ENCODE measurements at places on chromosomes 6 and 20.
A peak's percentile ranks its signal among the peaks of the same experiment; 100 is the strongest.

- no peak for DNase-seq
These were observed 110.6 kb downstream of the BACH2 start for GRCh38 chr6:90186026-90186425.

GRCh38 chr20:33640287-33640686 is 21.8 kb upstream of the C20orf144 start:
- DNase-seq, result no peak

GRCh38 chr6:111027219-111027618 is 45.4 kb downstream of the RPF2 start:
- no peak for DNase-seq

DNA sequence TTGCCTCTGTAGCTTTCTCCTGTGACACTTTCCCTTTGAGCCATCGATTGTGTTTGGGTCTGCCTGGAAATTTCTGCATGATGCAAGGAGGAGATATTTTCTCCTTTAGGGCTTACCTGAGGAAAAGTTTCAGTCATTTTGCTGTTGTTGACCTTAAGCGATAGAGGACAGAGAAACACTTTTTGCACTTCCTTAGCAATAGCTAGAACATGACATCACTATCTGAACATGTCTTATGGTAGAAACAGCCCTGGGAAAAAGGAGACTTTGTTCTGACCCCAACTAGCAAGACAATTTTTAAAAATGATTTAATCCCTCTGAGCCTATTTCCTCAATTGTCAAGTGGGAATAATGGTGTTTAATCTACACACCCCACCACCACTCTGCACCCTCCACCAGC is 9.7 kb upstream of the FILIP1 start:
- DNase-seq, result no peak

DNA sequence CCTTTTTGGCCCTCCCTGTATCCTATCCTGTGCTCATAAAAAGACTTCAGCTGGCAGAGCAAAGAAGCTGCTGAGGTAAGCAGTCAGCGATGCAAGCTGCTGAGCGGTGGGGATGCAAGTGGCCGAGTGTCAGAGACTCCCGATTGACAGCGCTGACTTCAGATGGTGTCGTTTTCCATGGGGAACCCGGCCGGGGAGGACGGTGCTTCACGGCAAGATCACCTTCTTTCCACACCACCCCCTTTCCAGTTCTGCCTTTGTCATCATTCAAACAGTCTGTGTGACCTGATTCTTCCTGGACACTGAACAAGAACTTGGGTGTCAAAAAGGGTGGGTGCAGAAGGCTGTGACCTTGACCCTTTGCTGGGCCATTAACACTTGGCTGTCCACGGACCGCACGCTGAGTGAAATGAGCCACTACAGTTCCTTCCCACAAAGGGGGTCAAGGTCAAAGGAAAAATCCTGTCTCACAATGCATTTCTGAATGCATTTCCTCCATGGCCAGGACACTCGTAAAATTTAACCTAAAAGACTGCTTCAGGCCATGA is 52.9 kb upstream of the UNC93A start:
- DNase-seq, result no peak

GRCh38 chr6:142848976-142849375 is 96.0 kb downstream of the HIVEP2 start:
- no peak for DNase-seq

GRCh38 chr6:139380168-139380567 is 5.7 kb upstream of the CITED2 start:
- DNase-seq, result no peak

- no peak for DNase-seq
These were observed 24.6 kb downstream of the PMEPA1 start for GRCh38 chr20:57685146-57685758.

- DNase-seq, result no peak
These were observed 5.5 kb downstream of the CLVS2 start for GRCh38 chr6:123001540-123001939.

DNA sequence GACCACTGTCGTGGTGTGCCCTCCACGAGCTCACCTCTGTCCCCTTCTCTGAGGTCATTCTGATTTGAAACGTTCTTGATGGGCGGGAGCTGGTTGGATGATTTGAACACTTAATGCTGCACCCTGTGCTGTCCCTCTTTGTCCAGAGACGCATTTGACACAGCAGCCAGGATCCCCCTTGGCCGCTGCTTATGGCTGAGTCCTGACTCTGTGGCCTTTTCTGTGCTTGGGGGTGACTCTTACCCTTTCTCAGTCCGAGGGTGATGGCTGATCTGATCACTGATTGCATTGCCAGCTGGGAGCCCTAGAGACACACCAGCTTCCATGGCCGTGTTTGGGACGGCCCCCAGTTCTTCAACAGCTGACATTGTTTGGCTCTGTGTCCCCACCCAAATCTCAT is 43.5 kb upstream of the FRMD1 start:
- no peak for DNase-seq

DNA sequence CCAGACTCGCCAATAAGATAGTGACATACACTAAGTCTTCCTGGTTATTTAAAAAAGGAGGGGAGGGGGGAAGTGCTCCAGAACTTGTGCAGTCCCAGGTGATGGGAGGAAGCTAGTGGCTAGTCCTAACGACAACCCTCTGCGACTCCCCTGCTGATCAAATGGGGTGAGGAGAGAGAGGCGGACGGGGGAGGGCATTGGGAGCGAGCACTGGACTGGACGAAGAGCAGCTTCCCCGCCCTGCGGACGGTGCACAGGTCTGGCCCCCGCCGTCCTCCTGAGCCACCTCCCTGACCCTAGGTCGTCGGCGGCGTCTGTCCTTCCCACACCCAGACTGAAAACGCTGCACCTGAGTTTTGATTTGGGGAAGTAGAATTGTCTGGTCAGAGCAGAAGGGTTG is 2.2 kb upstream of the OLIG3 start:
- DNase-seq, result no peak

DNA sequence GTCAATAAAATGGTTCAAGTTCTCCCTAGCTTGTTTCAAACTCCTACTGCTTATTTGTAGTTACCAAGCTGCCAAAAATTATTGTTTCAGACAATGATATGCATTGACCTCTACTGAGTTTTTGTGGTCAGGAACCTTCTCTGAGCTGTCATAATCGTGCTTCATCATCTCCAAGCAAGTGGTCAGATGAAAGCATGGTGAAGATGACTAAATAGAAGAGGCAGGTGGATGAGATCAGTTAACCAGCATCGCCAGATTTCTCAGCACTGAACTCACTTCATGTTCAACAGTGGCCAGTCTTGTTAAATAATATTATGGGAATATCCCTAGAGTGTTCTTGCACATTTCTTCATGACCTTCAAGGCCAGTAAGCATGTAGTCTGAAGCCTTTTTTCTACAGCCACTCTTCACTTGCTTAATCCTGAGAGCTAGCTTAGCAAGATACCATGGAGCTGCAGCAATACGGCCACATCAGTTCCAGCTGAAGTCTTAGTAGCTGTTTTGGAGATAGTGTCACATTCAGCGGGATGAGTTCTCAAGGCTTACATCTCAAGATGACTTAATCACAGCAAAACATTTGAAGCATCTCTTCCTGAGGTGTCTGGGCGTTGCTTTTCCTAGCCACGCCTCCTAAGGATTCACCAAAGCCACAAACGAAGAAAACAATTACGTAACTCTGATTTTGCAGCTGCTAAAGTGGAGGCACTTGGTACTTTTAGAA is 101.6 kb upstream of the TMEM30A start:
- DNase-seq, result peak; percentile 55

DNA sequence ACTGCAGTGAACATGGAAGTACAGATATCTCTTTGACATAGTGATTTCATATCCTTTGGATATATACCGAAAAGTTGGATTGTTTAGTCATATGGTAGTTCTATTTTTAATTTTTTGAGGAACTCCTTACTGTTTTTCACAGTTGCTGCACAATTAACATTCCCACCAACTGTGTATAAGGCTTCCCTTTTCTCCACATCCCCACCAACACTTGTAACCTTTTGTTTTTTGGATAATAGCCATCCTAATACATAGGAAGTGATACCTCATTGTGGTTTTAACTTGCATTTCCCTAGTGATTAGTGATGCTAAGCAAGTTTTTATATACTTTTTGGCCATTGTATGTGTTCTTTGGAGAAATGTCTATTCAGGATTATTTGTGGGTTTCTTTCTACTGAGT is 45.1 kb upstream of the TENT5A start:
- no peak for DNase-seq

GRCh38 chr20:57683881-57684807 is 25.7 kb downstream of the PMEPA1 start:
- DNase-seq, result no peak

DNA sequence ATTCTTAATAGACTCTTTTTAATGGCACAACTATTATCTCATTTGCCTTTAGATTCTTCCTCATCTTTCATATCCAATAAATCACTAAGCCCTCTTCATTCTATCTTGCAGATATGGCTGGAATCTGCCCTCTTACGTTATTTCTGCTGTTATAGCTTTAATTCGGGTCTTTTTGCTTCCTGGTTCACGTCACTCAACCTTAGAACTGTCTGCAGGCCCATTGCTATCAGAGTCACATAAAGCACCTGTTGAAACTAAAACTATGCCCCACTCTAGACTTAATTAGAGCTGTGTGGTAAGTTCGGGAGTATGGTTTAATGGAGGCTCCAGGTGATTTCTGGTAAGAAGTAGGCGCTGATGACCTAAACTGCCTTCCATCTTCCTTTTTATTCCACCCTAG is 988 bp downstream of the QRSL1 start:
- DNase-seq, result no peak

- DNase-seq, result no peak
These were observed 168.0 kb downstream of the ZMYND8 start for GRCh38 chr20:47188540-47188939.

- no peak for DNase-seq
These were observed 166.7 kb upstream of the THEMIS start for GRCh38 chr6:128067446-128068118.

GRCh38 chr6:131400779-131401496 is 172.1 kb upstream of the ARG1 start:
- no peak for DNase-seq

GRCh38 chr6:17919496-17919895 is 67.9 kb downstream of the KIF13A start:
- no peak for DNase-seq

GRCh38 chr20:23047738-23048214 is 1.7 kb downstream of the THBD start:
- no peak for DNase-seq

DNA sequence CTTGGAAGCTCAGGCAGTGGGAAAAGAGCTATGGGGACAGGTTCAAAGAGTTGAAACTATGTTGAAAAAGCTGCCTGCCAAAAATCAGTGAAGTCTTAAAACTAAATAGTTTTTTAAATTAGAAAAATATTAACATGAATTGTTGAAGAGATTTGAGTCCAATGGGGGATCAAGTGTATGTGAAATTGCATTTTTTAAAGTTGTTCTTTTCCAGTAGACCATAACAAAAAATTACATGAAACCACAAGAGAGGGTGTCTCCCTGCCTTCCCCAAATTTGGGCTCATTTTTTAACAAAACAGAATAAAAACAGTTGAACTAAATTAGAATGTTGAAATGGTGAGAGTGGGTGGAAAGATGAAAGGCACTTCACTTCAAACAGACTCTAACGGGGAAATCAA is 31.5 kb upstream of the COL10A1 start:
- DNase-seq, result no peak

DNA sequence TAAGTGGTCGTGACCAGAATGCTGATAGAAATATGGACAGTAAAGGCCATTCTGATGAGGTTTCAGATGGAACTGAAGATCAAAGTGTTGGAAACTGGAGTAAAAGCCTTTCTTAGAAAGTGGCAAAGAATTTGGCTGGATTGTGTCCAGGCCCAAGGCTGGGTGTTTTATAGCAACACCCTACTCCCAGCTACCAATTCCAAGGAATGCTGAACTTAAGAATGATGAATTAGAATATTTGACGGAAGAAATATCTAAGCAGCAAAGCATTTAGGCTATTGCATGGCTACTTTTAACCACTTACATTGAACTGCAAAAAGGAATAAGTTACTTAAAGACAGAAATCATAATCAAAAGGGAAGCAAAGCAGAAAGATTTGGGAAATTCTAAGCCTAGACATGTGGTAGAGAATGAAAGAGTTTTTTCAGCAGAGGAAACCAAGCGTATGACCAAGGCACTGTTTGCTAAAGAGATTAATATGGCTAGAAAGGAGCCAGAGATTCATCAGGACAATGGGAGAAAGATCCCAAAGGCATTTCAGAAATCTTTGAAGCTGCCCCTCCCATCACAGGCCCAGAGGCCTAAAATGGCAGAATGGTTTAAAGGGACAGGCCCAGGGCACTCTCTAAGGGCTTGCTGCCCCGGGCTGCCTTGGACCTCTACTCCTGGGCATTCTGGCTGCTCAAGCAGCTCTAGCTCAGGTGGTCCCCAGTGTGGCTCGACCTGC is 25.8 kb downstream of the SDHAF4 start:
- no peak for DNase-seq

DNA sequence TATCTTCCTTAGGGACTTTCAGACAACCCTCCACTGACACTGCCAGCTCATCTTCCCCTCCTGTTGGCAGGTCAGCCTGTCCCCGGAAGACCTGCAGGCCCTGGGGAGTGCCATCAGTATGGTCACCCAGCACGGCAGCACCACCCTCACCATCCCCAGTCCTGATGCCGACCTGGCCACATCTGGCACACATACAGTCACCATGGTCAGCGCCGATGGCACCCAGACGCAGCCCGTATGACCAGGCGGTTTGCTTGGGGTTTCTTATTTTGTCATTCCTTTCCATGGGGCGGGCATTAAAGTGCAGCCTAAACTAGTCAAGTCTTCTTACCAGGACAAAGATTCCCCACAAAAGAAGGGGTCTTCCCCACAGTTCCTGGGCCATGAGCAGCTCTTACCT is 3.9 kb upstream of the DEF6 start:
- DNase-seq, result no peak

- DNase-seq, result no peak
These were observed 11.7 kb downstream of the EPM2A start for GRCh38 chr6:145723646-145724045.

DNA sequence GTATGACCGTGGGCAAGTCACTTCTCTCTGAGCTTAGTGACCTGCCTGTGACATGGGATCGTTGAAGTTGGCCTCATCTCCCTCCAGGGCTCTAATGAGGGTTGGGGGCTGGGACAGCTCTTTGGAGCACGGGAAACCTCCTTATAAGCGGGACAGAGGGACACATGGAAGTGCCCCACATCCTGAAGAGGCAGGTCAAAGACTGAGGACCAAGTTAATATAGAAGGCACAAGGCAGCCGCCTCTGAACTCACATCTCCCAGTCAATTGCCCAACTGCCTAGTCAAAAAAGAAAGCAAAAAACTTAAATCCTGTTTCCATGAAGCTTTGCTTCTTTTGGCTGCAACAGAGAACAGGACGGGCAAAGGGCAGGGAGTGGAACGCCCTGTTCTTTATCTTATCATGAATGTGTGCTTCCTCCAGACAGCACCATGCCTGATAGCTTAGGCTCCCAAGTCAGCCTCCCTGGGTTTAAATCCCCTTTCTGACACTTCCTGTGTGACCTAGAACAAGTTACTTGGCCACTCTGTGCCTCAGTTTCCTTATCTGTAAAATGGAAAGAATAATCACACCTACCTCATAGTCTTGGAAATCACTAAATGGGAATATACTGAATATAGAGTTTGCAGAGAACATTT is 27.1 kb downstream of the LBP start:
- DNase-seq, result no peak

DNA sequence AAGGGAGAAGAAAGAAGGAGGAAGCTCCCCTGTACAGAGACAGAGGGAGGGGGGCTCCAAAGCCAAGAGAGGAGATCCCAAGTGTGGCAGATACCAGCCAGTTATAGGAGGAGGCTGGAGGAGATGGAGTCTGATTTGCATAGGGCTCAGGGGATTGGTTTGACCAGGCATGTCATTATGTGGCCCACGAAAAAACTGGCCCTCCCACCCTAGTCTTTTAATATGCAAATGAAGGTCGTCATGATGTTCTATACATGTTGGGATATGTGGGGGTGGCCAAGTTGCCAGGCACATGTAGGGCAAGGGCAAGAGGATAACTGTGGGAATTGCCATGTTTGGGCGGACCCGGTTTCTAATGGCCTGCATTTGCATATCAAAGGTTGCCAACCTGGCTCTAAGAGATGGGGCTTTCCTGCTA is 17.6 kb upstream of the ZFP64 start:
- DNase-seq, result no peak

Data from kidney glomerular epithelial cell (primary cell).